GM12865 (cell line): ENCODE measurements at places on chromosomes 11 and 22.

DNA sequence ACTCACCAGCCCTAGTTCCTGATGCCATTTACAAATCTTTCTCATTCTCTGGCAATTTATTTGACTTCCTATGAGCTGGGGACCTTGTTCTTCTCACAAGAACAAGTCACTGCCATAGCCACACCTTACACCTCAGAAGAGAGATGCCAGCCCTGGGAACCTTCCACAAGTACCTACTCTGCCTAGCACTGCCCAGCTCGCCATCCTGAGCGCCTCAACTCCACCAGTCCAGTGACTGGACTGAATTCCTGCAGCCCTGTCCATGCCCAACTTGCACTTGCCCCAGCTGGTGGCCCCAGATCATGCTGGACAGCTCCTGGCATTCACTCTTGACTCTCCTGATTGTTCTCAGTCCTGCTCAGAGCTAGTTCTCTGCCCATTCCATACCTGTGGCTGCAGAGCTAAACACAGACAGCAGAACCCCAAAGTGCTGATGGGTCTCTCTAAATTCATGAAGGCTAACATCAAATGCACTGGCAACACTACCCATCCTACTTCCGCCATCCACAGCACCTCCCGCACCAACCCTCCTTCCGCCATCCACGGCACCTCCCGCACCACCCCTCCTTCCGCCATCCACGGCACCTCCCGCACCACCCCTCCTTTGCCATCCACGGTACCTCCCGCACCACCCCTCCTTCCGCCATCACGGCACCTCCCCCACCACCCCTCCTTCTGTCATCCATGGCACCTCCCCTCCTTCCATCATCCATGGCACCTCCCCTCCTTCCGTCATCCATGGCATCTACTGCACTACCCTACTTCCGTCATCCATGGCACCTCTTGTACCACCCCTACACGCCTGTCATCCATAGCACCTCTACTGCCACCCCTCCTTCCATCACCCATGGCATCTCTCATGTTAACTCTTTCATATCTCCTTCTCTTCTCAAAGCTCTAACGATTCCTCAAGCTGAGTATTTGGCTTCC lies 23.6 kb upstream of the SLC25A1 start:
- DNase-seq, result no peak

- DNase-seq, result no peak
Observed at GRCh38 chr11:21428796-21429195, 759.4 kb downstream of the NELL1 start.

DNA sequence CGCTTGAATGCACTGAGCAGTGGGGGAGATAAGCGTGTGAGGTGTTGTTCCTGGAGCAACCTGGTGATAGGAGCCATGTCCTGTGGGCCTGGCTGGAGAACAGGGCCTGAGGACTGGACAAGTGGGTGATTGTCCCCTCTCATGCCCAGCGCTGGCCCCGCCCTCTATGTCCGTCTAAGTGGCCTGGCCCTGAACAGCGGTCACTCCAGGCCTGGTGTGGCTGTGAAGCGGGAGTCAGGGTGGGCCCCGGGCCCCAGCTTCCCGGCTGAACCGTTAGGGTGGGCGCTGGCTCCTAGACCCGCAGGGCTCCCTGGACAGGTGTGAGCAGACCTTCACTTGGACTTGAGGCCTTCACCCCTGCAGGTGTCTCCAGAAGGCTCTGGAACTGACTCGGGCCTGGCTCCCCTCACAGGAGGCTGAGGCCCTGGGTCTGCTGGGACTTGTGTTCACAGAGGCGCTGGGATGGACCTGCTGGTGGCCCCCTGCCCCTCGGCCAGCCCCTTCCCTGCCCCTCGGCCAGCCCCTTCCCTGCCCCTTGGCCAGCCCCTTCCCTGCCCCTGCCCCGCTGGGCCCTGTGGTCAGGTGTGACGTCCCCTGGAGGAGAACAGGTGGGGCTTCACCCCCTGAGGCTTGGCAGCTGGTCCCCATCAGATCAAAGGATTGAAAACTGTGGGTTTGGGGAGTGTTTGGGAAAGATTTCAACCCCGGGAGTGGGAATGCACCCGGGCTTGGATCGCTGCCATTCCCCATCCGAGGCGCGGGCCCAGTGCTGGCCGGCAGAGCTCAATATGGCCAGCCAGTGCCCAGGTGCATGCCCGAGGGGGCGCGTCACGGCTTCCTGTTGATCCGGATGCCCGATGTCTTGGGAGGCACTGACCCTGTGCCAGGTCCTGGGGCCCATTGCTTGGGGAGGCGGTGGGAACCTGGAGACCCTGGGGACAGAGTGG lies 3.2 kb upstream of the MUC6 start:
- no peak for DNase-seq

GRCh38 chr22:49331878-49332277 lies 495.8 kb downstream of the BRD1 start:
- DNase-seq, result no peak

- no peak for DNase-seq
Observed at GRCh38 chr22:47171441-47172221, 409.2 kb downstream of the TBC1D22A start.

DNA sequence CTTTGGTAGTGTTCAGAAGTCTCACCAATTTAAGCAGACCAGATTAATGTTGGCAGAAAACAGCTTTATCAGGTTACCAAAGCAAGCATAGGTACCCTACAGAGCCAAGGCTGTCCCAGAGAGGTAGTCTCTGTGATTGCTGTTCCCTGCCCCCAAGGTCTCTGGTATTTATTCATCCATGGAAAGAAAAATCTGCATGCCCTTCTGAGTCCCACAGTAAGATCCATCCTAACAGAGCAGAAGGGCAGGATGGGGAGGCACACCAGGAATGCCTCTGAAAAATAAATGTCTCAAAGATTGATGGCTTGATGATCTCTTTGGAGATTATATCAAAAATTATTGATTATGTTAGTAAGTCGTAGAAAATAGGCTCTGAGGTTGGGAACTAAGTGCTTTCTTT lies 122.8 kb downstream of the FAT3 start:
- DNase-seq, result no peak

- DNase-seq, result no peak
Observed at GRCh38 chr11:36469881-36470802, 39.9 kb downstream of the TRAF6 start.

DNA sequence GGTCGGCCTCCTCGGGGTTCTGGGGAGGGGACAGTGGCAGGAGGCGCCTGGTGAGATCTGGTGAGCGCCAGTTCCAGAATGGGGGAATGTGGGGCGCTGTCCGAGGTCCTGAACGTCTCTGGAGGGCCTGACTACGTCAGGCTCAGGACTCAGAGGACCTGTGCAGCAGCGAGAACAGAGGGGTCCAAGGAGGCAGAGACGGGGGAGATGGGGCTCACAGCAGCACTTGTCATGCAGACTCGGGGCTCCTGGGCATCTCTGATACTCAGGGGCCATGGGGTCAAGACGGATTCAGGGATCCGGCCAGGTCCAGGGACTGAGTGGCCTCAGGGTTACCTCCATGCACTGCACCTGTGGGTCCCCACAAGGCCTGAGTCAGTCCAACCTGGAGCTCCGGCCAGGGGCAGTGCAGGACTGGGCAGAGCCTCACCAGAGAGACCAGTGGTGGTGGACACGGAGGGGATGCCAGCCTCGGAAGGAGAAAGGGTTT lies 92.2 kb downstream of the BRD1 start:
- no peak for DNase-seq

GRCh38 chr11:22681281-22681812 lies 14.9 kb downstream of the GAS2 start:
- DNase-seq, result no peak

GRCh38 chr11:108069947-108070346 lies 51.4 kb upstream of the ACAT1 start:
- peak; percentile 10 for DNase-seq

- no peak for DNase-seq
Observed at GRCh38 chr22:38432264-38432663, 22.7 kb downstream of the KCNJ4 start.

DNA sequence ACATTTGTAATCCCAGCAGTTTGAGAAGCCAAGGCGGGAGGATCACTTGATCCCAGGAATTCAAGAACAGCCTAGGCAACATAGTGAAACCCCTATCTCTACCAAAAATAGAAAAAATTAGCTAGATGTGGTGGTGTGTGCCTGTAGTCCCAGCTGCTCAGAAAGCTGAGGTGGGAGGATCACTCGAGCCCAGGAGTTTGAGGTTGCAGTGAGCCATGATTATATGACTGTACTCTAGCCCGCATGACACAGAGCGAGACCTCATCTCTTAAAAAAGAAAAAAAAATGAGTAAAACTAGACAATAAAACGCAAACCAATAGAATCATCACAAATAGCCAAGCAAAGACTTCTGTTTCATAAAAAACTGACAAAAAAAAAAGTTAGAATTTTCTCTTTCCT lies 21.8 kb downstream of the NUCB2 start:
- peak; percentile 82 for DNase-seq

DNA sequence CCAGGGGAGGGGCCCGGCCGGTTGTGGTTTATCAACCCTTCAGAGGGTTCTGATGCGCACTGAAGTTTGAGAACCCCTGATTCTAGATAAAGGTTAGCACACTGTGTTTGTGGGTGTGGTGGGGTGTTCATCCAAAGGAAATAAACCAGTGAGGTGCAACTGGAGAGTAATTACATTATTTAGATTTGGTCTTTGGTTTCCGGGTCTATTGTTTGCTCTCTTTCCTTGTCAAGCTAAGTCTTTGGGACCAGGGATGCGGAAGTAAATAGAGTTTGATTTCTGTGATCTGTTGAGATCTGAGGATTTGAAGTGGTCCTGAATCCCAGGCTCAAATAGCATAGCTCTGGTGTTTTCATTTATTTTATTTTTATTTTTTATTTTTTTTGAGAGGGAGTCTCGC lies 50.5 kb upstream of the CLMP start:
- DNase-seq, result no peak

DNA sequence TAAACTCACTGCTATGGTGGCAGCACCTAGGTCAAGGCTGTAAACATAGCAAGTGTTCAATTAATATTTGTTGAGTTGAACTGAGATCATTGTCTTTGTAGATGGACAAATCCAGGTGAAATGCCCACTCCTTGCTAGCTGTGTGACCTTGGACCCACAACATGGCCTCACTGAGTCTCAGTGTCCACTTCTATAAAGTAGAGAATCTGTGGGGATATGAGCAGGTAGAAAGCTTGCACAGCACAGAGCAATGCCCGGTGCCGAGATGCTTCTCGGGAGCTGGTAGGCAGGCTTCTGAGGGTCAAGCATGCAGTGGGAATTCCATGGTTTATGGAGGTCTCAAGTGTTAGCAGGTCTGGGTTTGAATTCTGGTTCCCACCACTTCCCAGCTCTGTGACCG lies 97.9 kb upstream of the SYT13 start:
- DNase-seq, result no peak

DNA sequence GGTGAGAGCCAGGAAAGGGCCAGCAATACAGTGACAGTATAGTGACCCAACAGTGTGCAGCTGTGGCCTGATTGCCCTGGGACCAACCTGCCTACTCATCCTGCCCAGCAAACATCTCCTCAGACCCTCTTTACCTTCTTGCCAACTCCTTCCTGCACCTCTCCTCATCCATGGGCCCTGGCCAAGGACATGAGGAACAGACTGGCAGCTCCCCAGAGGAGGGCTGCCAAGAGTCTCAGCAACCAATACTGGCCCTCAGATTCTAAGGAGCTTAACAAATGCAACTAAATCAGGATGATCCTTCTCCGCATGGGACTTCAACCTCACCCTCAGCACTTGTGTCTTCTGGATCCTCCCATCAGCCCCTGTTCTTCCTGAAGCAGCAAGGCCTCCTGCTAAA lies 77.0 kb downstream of the RPL27A start:
- no peak for DNase-seq

DNA sequence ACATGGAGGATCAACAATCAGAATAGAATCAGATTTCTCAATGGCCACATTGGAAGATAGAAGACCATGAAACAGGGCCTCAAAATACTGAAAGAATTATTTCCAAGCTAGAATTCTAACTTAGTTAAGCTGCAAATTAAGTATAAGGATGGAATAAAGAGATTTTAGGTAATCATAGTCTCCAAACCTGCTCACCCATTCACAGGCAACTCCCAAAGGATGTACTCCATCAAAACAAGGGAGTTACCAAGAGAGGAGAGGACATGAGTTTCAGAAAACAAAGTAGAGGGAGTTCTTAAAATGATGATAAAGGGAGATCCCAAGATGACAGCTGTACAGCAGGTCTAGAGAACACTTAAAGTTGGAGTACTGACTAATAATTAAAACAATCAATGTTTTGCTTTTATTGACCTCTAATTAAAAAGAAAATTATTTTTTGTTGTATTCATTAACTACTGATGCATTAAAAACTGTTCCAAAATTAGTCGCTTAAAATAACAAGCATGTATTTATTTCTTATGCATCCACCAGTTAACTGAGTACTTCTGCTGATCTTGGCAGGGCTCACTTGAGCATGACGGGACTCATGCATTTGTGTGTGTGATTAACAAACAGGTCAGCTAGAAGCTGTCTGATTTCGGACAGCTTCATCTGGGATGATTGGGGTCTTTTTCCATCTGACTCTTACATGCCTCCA lies 95.6 kb downstream of the CD44 start:
- DNase-seq, result no peak

DNA sequence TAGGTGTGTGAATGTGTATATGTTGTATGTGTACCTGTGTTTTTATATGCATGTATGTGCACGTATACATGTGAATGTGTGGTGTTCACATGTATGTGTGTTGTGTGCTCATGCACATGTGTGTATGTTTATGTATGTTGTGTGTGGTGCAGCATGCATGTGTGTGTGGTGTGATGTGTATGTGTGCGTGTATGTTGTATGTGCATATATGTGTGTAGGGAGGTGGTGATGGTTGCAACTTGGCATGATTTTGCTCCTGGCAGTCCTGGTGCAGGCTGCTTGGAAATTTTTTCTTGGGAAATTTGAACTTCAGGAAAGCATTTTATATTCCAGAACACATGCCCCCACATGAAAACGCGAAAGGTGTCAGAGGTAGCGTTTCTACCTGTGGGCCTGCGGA lies 1177.8 kb downstream of the TBC1D22A start:
- no peak for DNase-seq

DNA sequence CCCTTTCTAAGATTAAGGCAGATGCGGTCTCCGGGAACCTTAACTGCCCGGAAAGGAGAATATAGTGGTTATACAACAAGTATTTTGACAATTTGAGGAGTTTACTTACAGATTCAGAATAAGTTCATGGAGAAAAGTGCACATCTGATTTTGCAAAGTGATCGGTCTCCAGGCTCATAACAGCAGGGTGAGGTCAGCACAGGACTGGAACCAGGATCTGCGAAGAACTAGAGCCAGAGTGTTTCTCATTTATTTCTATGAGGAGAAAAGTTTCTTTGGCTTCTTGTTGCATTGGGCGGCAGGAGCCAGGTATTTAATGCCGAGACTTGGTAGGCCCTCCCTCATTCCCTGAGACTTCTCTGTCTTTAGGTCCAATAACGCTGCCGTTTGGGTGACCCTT lies 3.7 kb downstream of the ADAMTS15 start:
- DNase-seq, result no peak

- no peak for DNase-seq
Observed at GRCh38 chr11:85867751-85868150, 12.6 kb downstream of the CCDC83 start.

DNA sequence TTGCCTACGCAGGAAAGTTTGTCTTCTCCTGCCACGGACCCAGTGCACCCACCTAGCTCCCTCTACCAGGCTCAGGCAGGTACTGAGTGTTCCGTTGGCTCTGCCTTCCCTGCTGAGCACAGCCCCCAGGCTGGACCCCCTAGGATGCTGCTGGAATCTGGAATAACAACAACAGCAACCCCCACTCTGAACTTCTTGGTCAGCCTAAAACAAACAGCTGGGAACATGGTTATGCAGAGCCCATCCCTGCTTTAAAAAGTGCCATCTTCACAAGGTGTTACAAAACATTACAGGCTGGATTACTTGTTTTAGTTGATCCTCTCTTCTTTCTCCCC lies 1.8 kb downstream of the OPCML start:
- DNase-seq, result no peak
